Smooth muscle cell of the pulmonary artery (primary cell): ENCODE measurements at places on chromosomes 5 and 9. TPM values are rescaled to one million over a fixed set of nuclear protein-coding genes. Genes with fewer than 3 reads are reported as not detected.

The BSPRY gene
- total RNA-seq = 0.07 TPM in 1 of 2 replicates, not detected in the other

The LCN10 gene
- total RNA-seq = 0.33 TPM in 1 of 2 replicates, not detected in the other

The LCN1 gene
- total RNA-seq = 0.20 and 0.43 TPM in 2 replicates

The OR2S2 gene
- total RNA-seq = not detected in 2 replicates

The ECSCR gene
- total RNA-seq = 2.2 and 4.4 TPM in 2 replicates

The PCDH12 gene
- total RNA-seq = 0.36 and 0.46 TPM in 2 replicates

The SYNPO gene
- total RNA-seq = 62.4 and 94.2 TPM in 2 replicates

The CCL28 gene
- 13.4 and 20.9 TPM in 2 replicates for total RNA-seq

The S1PR3 gene
- total RNA-seq = 9.9 and 25.4 TPM in 2 replicates
